ENCODE measurements at places on chromosomes 5 and 9. TPM values are rescaled to one million over a fixed set of nuclear protein-coding genes. Genes with fewer than 3 reads are reported as not detected.

- DNase-seq = peak; percentile 12
Measured at GRCh38 chr5:81397176-81397575, 3.2 kb upstream of the ACOT12 start.

GRCh38 chr9:124180557-124180956, 77.2 kb upstream of the NEK6 start:
- DNase-seq = peak; percentile 22

Gene LHX2
- total RNA-seq = not detected

Gene DAB2
- 245 TPM for total RNA-seq

Gene THG1L
- total RNA-seq = 7.6 TPM

DNA sequence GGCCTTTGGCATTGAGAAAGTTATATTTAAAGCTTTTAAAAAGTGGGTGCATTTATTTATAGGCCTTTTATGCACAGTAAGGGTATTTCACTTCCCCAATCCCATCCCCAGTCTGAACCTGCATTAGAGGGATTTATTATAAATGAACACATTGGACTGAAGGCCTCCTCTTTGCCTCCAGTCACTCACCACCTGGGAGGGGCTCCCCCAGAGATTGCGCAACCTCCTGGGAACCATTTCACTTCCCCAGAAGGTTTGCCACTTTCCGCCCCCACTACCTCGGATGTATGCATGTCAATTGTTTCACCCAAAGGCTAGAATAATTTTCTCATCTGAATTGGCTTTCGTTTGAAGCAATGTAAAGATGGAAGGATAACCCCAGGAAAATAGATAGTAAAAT, 29.8 kb upstream of the VCAN start:
- no peak for DNase-seq

Gene SHISAL2B
- not detected for total RNA-seq

DNA sequence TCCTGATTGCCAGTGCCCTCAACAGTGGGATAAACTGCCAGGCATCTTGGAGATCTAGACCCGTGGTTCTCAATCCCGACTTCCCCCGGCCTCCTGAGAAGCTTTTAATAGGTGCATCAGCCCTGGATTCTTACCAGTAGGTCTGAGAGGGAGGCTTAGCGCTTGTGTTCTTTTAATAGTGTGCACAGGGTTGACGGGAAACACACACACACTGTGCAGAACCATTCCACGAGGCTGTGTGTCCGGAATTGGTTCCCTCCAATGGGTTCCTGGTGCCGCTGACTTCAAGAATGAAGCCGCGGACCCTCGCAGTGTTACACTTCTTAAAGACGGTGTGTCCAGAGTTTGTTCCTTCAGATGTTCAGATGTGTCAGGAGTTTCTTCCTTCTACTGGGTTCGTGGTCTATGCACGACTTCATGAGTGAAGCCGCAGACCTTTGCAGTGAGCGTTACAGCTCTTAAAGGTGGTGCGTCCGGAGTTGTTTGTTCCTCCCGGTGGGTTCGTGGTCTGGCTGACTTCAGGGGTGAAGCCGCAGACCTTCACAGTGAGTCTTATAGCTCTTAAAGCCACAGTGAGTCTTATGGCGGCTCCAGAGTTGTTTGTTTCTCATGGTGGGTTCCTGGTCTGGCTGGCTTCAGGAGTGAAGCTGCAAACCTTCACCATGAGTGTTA, 46.6 kb upstream of the PRSS3 start:
- DNase-seq = no peak

- DNase-seq = no peak
Measured at GRCh38 chr9:89277043-89277442, 34.0 kb upstream of the CKS2 start.
